Dorsolateral prefrontal cortex (tissue), 122 donors: ENCODE measurements at places on chromosomes 2 and 18.

DNA sequence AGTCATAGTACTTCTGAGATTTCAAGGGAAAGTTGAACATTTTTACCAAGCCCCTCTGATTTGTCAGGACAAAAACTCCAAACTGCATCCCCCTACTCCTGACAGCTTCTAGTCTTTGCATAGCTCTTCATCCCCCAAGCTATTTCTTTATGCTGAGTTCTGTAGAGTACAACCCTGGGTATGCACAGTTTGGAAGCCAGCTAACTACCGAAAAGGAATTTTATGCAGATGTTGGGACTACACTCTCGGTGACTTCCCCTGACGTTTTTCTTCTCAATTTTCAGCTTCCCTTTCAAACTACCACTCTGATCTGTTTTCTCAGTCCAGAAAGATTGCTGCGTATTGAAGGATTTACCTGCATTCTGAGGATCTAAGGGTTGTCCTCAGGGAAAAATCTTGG is 1060.2 kb upstream of the ACVR2A start:
- DNase-seq, result no peak

DNA sequence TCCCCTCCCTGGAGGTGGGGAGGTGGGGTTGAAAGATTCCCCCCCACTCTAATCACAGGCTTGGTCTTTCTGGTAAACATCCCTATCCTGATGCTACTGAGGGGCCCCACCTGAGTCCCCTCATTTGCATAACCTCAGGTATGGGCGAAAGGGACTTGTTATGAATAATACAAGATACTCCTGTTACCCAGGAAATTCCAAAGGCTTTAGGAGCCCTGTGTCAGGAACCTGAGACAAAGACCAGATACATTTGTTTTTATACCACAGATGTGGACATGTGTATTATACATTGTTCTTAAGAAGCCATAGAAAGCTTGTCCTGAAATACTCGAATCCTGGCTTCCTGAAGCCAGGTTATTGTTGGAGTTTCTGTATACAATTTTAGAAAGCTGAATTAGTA is 62.8 kb downstream of the MYO1B start:
- no peak for DNase-seq

GRCh38 chr2:112708968-112709367 is 11.9 kb upstream of the NT5DC4 start:
- DNase-seq, result no peak

DNA sequence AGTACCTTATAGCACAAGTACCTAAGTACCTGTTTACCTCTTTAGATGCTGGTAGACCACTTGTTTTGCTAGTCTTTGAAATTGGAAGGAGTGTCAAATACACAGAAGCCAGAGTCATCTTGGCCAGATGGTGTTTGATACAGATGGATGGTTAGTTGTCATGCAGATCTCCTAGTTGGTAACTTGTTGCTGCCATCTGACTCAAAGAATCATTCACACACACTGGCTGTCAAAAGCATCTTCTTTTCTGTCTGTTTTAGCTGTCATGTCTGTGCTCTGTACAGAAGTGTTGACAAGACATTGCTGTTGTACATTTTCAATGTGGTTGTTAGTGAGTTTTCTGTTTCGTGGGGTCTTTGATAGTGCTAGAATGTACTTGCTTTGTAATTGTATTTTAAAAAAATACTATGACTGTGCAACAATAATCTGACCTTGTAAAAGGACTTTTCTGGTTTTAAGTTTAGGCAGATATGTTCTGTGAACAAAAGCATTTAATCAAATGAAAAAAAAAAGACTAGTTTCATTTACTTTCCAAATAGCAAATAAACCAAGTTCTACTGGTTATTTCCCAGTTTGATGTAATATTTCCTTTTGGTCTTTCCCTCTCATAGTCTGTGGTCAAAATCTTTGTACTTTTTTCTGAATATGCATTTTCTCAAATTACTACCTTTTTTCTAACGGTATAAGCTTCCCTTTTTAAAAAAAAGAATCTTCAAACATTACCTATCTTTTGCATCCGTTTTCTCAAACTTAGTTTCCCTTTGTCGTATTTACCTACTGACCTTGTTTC is 39.9 kb downstream of the TANK start:
- DNase-seq, result no peak

DNA sequence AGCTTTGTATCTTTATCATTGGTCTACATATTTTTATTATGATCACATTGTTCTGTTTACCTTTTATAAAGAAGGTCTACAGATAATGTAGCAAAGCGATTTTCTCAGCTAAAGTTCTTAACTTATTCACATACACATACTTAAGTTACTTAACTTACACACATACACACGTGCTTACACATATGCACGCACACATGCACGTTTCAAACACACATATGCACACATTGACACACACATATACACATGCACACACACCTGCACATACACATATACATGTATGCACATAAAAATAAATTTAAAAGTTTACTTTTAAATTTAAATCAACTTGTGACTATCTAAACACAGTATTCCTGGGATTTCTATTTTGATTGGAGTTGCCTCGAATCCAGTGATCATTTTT is 1204.5 kb upstream of the SLC39A10 start:
- DNase-seq, result no peak

- no peak for DNase-seq
These were observed 46.8 kb downstream of the ATOH8 start for GRCh38 chr2:85800586-85800985.

DNA sequence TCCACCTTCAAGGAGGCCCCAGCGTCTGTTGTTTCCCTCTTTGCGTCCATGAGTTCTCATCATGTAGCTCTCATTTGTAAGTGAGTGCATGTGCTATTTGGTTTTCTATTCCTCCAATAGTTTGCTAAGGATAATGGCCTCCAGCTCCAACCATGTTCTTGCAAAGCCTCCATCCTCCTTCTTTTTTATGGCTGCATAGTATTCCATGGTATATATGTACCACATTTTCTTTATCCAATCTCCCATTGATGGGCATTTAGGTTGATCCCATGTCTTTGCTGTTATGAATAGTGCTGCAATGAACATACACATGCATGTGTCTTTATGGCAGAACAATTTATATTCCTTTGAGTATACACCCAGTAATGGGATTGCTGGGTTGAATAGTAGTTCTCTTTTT is 73.0 kb upstream of the NFU1 start:
- DNase-seq, result no peak

DNA sequence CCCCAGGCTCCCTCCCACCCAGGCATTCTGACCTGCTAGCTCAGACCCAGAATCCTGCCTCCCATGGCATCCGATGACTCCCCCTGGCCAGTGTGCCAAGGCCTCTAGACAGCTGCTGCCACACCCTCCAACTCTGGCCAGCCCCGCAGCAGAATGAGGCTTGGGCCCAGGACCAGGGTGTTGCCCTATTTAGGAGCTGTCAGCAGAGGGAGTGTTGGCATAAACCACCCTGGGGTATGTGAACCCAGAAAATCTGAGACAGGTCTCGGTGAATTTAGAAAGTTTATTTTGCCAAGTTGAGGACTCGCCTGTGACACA is 134.3 kb downstream of the KLHL29 start:
- no peak for DNase-seq

- no peak for DNase-seq
These were observed 172.5 kb downstream of the AGAP1 start for GRCh38 chr2:235666213-235666781.

GRCh38 chr2:240172071-240172895 is 31.8 kb upstream of the OTOS start:
- no peak for DNase-seq

GRCh38 chr2:159096901-159097300 is 128.5 kb downstream of the TANC1 start:
- DNase-seq, result no peak

GRCh38 chr18:2908166-2908945 is 61.5 kb downstream of the EMILIN2 start:
- no peak for DNase-seq

- no peak for DNase-seq
These were observed 889.5 kb downstream of the EPHA4 start for GRCh38 chr2:220682616-220683015.

DNA sequence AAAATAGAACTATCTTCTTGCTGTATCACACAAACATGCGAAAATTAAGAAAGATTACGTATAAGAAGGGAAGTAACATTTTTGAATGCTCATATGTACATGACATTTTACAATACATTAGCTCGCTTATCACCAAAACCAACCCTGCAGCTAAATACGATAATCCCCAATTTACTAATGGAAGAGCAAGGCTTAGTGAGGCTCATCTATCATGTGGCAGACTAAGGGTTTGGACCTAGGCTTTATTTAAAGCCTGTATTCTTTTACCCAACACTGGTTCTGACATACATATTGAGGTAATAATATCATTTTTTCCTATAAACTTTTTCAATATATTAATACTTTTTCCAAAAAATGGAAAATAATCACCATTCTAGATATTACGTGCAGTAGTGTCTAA is 116.8 kb upstream of the TTC39C start:
- DNase-seq, result no peak
